Dermis lymphatic vessel endothelial cell (primary cell): ENCODE measurements at places on chromosomes 11 and 22. TPM values are rescaled to one million over a fixed set of nuclear protein-coding genes. Genes with fewer than 3 reads are reported as not detected.

MYOD1 gene
- total RNA-seq = not detected in 2 replicates

TPBGL gene
- total RNA-seq = not detected in 2 replicates

PRRG4 gene
- 0.52 and 1.3 TPM in 2 replicates for total RNA-seq

SCT gene
- not detected in 2 replicates for total RNA-seq

CREB3L1 gene
- total RNA-seq = 0.09 and 0.65 TPM in 2 replicates

CECR2 gene
- under 0.01 TPM in 1 of 2 replicates, not detected in the other for total RNA-seq

DCDC1 gene
- under 0.01 TPM in 2 replicates for total RNA-seq

NAV2 gene
- total RNA-seq = 1.3 and 2.1 TPM in 2 replicates

RIC3 gene
- not detected in 2 replicates for total RNA-seq

GLB1L2 gene
- total RNA-seq = under 0.01 and 0.34 TPM in 2 replicates

PATE4 gene
- total RNA-seq = not detected in 2 replicates

TSKU gene
- total RNA-seq = 3.0 and 3.9 TPM in 2 replicates

MUC6 gene
- total RNA-seq = not detected in 2 replicates

STT3A gene
- 171 and 207 TPM in 2 replicates for total RNA-seq

VSIG2 gene
- under 0.01 and 0.09 TPM in 2 replicates for total RNA-seq

GRAMD1B gene
- 2.4 and 3.0 TPM in 2 replicates for total RNA-seq

SF1 gene
- 54.5 and 89.6 TPM in 2 replicates for total RNA-seq

FAM227A gene
- total RNA-seq = 0.11 and 0.60 TPM in 2 replicates

POLD3 gene
- total RNA-seq = 9.8 and 9.9 TPM in 2 replicates
